WTC11 (cell line): ENCODE measurements at places on chromosomes 1 and 21.

DNA sequence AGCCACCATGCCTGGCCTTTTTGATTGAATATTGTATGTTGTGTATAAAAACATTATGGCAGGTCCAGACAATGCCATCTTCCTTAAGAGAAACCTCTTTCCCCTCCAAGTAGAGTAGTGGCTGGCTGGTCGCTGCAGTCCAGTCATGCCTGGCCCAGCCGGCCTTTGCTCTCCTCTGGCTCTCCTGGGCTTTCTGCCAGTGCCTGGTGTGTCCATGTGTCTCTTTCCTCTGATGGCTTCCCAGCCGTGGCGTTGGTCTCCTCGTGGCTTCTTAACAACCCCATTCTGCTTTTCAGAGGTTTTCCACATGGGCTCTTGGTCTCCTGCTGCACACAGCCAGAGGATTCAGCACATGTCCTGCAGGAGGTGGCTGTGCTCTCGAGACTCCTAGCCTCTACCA lies 58.7 kb downstream of the DIP2A start:
- DNase-seq = no peak

- DNase-seq = no peak
These were observed 47.9 kb downstream of the CAPN9 start for GRCh38 chr1:230794871-230795605.

GRCh38 chr21:36918291-36918690 lies 48.2 kb downstream of the HLCS start:
- no peak for DNase-seq

DNA sequence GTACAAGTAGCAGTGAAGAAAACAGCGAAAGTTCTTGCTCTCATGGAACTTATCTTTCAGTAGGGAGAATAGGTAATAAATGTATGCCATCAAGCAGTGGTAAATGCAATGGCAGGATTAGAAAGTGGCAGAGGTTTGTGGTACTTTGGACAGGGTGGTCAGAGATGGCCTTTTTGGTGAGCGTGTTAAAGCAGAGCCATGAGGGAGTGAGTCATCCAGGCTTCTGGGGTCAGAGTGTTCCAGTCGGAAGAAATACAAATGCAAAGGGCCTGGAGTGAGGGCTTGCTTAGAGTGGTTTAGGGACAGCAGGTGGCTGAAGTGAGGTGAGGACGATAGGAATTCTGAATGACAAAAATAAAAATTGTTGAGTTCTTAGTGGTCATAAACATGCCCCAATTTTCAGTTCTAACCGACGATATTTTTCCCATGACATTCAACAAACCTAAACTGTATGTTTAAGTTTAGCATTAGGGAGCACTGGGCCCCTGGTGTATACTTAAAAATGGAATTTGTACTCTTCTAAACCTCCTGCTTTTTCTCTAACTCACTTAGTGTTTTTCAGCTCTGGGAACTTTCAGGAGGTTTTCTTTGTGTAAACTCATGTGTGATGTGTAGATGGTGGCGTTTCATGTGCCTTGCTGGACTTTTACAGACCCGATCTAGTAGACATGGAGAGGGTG lies 78.2 kb downstream of the MACF1 start:
- no peak for DNase-seq

GRCh38 chr1:62595647-62596046 lies 1.7 kb upstream of the ANGPTL3 start:
- no peak for DNase-seq

- no peak for DNase-seq
These were observed 54.3 kb upstream of the RAB3GAP2 start for GRCh38 chr1:220326578-220326977.

DNA sequence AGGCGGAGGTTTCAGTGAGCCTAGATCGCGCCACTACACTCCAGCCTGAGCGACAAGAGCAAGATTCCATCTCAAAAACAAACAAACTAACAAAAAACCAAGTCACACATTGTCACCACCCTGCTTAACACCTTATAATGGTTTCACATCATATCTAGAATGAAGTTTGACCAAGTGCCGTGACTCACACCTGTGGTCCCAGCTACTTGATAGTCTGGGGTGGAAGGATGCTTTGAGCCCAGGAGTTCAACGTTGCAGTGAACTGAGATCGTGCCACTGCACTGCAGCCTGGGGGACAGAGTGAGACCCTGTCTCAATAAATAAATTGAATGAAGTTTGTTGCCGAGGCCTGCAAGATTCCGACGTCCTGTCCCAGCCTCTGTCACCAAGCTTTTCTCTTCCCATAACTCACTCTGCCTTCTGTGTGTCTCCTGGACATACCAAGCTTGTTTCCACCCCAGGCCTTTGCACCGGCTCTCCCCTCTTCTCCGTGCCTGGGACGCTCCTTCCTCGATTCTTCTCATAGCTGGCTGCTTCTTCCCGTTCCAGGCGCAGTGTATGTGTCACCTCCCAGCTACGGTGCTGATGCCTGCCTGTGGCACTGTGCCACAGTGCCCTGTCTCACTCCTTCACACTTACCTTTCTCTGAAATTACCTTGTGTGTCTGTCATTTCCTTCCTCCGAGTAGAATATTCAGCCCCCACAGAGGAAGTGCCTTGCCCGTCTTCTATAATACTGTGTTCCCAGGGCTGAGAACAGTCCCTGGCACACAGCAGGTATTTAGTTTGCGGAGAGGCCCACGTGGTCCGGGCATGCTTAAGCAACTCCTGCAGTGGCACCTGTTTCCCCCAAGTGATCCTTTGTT lies 3.8 kb upstream of the SELENON start:
- DNase-seq = no peak
